Fibroblast of skin of back (primary cell): ENCODE measurements at places on chromosomes 5 and 9.

- no peak for DNase-seq
Measured at GRCh38 chr9:87197349-87198130, 250.2 kb upstream of the GAS1 start.

DNA sequence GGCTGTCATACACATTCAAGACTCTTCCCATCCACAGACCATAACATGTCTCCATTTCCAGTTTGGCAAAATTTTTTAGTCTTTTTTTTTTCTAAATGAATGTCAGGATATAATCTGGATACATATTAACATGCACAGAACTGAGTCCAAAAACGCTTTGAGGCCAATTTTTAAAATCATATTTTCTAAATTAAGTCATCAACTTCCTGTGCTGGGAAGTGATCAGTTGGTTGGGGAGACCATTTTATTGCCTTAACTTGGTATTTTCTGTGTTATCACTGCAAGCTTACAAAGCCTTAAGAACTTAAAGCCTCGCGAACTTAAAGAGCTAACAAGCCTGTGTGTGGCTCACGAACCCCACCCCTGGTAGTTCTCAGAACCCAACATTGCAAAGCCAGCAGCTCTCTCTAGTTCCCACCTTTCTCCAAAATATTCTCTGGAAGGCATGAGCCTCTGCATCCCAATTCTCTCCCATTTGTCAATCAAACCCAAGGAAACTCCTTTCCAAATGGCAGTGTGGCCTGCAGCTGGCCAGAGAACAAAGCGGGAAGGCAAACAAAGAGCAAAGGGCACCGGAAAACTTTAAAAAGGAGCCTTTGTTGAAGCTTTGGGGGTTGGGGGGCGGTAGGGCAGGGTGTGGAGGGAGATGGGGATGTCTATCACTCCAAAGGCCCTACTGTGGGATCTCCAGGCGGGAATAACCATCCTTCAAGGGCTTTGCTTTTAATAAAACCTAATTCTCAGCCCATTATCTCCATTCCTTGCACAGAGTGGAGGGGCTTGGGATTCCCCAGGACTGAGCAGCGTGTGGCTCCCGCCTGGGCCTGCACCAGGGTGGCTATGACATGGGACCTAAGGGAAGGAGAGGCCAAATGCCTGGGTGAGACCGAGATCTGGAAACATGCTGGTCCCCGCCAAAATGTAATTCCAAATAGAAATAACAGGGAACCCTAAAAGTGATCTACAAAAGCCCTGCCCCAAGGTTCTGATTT is 65.0 kb downstream of the ROR2 start:
- DNase-seq, result peak; percentile 61

DNA sequence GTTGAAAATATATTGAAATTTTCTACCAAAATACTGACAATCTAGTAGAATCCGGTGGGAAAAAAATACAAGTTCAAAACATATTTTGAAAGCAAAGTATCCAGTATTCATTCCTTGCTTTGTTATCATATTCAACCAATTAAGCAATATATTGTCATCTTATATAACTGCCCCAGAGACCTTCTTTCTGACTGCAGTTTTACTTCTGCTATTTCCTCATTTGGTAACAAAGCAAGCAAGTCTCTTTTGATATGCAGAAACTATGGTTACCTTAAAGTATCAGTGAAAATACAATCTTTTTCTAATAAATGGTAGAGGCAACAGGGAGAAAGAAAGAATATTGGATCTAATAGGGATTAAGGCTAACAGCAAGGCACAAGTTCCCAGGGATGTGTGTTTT is 663.7 kb upstream of the MEF2C start:
- no peak for DNase-seq

- peak; percentile 69 for DNase-seq
Measured at GRCh38 chr5:129945028-129945427, 40.8 kb downstream of the CHSY3 start.

DNA sequence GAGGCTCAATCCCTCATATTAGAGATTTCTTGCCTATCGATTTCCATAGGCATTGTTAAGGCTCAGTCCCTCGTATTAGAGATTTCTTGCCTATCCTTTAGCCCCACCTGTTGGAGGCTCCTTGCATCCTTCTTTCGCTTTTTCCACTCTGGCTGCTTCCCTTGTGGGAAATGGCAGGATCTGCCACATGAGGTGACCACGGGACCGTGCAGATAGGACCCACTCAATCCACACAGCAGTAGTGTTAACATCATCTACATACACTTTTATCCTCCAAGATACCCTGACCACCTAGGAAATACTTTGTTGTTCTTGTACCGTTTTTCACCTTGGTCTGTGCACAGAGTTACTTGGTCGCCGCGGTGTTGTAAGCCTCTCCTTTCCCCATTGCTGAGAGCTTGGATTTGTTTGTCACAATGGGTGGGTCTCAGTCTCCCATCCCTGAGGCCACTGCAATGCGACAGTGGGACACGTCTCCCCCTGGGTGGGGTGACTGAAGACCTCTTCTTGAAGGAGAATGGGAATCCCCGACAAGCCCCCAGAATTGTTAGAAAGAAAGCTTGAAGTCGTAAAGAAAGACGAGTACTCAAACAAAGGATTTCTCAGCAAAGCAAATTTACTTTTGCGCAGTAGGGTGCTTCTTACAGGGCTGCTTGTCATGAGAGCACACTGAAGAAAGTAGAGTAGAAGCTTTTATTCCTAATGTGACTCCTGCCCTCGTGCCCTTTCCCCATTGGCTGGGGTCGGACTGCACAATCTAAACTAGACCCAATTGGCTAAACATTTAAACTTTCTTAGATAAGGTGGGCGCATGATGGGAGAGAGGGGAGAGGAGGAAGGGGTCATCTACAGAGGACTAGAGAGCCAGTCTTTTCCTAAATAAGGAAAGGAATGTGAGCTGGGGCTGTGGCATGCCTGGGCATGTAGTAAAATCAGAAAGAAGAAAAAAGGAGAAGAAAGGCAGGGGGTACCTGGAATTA is 19.8 kb downstream of the IFT74 start:
- DNase-seq, result peak; percentile 50

GRCh38 chr5:52544738-52545137 is 243.0 kb upstream of the ITGA1 start:
- DNase-seq, result no peak

- no peak for DNase-seq
Measured at GRCh38 chr9:110575945-110576344, 3.6 kb downstream of the SVEP1 start.

DNA sequence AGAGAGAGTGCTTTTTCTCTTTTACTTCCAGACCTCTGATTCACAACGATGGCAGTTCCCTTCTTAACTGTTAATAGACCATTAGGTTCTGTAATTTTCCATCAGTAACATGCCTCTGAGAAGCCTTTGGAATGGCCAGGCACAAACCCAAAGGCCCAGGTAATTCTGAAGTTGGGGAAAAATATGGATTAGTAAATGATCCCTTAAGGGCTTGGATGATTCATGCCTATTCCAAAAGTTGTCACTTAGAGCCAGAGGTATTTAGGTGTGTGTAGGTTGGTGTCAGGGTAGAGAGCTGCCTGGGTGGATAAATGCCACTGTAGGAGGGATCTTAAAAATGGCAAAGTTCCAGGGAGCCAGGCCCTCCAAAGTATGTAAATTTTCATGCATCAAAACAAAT is 228.8 kb downstream of the PLK2 start:
- no peak for DNase-seq
